ENCODE measurements at places on chromosomes 7 and 10.

- DNase-seq, result no peak
Measured at GRCh38 chr7:127885222-127885772, 145.9 kb downstream of the LRRC4 start.

DNA sequence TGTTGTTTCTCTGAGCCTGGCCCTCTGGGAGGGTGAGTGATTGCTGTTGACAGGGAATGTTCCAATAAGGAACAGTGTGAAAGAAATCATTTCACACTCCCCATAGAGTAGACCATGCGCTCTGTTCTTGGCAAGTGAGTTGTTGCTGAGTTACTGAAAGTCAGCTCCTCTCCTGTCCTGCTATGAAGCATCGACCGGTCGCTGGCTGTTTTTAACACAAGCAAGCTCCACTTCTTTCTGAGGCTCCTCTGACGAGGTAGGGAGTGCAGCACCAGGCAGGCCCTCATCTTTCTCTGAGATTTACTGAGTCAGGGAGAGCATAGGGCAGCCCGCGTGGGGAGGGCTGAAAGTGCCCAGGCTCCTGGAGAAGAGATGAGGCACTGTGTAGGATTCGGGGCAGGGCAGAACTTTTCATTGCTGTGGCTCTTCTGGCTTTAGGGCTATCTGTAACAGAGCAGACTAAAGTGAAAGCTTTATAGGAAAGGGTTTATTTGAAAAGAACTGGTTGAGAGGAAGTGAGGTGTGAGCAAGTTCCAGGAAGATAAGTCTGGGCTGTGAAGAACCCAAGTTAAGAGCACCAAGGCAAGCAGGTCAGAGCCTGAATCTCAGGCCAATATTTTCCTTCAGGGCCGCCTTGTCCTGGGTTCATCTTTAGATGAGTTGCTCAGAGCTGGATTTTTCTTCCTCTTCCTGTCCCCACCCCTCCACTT lies 332.2 kb downstream of the CCSER2 start:
- DNase-seq, result no peak

- no peak for DNase-seq
Measured at GRCh38 chr10:17607603-17608332, 9.4 kb downstream of the HACD1 start.

GRCh38 chr7:4842319-4843064 lies 19.3 kb downstream of the PAPOLB start:
- DNase-seq, result peak; percentile 49

- DNase-seq, result no peak
Measured at GRCh38 chr10:672203-672602, 17.3 kb downstream of the DIP2C start.

DNA sequence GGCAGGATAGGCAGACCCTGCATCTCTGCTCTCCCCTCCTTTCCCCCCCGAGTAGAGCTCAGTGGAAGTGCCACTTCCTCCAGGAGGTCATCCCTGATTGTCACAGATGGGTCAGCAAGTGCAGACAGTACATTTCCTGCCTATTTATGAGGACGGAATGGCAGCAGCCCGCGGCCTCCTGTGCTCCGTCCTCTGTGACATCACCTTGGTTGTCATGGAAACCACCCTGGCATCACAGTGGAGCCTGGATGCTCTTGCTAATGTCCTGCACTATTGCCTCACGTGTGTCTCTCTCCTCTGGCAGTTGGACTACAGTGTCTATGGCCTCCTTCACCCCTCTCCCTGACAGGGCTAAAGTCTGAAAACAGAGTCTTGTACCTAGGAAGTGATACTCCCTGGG lies 148.6 kb downstream of the SH3PXD2A start:
- DNase-seq, result no peak

DNA sequence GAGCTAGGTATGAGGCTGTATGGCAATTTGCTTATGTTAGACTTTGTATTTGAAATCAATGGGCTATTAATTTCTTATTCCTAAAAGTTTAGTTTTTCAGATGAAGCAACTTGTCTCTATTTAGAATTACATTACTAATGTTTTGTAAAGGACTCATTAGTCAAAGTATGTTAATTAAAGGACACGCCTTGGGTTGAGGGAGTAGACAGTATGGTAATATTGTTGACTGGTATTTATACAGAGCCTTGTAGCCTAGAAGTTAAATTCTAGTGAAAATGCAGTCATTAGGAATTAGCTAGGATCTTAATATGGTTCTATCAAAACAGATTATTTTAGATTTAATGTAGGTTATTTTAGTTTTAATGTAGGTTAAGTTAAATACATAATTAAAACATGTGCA lies 6.2 kb downstream of the CDK14 start:
- no peak for DNase-seq

DNA sequence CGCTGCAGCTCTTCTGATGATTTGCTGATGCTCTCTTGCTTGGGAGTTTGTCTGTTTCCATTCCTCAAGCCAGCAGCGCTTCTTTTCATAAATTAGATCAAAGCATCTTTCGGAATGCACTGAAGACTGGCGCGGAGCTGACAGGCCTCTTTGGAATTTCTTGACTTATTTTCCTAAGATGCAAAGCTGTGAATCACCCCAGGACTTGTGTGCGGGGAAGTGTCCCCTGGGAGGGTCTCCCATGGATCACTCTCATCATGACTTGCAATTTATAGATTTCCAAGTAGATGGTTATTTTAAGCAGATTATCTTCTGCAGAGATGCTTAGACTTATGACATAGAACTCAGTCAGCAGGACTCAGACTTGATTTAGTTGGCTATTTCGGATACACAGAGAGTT lies 467.2 kb downstream of the TCERG1L start:
- DNase-seq, result no peak

- DNase-seq, result no peak
Measured at GRCh38 chr7:8125680-8126444, 136.1 kb downstream of the ICA1 start.

GRCh38 chr7:141874787-141875186 lies 33.5 kb upstream of the PRSS37 start:
- no peak for DNase-seq

GRCh38 chr7:50795253-50795652 lies 12.6 kb upstream of the GRB10 start:
- DNase-seq, result no peak

DNA sequence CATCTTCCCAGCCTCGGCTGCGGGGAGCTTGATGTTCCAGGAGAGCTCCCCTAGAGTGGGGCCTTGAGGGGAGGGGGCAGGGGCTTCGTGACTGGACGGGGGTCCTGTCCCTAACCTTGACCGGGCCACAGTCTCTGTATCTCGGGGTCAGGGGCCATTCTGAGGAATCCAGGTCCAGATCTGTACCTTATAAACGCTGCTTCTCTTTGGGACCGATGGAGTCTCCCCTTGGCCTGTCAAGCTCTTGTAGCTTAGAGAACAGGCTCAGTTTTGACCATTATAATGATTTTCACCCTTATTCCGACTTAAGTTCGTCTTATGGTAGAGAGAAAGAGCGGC lies 831 bp downstream of the ZKSCAN5 start:
- no peak for DNase-seq

GRCh38 chr7:81846398-81846797 lies 76.6 kb upstream of the HGF start:
- no peak for DNase-seq

- DNase-seq, result no peak
Measured at GRCh38 chr10:74096777-74097176, 53.9 kb downstream of the AP3M1 start.

DNA sequence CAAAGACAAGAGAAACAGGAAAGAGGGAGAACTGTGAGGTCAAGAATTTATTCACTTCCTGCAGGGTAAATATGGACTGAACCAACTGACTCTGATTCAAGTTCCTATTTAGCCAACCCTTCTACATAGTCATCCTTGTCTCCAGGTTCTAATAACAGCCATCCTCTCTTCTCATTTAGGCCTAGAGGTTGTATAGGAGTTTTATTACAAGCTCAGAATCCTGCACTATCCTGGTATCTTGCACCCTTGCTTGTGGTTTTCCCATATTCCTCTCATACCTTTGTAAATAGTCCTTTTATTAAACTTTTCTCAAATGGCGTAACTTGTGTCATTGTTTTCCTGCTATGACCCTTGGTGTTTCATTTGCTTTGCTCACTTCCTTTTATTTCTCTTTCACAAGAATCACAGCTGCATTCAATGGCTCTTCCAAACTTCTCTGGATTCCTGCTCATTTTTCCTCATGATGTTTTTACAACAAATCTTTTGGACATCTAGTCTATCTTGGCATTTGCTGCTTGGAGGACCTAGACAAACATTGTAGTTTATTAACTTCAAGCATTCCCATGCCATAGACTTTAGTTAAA lies 12.4 kb upstream of the OR2A5 start:
- no peak for DNase-seq

DNA sequence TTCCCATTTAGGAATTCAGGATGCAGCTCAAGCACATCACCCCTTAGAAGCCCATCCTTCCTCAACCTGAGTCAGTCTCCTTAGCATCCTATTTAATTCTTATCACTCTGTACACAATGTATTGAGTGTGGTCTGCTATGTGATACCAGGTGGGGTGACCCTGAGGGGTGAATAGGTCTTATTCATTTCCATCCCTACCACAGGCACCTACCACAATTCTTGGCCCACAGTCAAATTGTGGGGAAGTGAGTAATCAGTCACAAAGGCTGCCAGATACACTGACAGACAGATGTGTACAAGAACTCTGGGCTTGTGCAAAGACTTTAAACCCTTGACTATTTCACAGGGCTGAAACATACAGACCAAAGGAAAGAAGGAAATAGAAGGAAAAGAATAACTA lies 560.5 kb downstream of the PARD3 start:
- no peak for DNase-seq

GRCh38 chr7:30760514-30761213 lies 8.7 kb downstream of the INMT start:
- no peak for DNase-seq

DNA sequence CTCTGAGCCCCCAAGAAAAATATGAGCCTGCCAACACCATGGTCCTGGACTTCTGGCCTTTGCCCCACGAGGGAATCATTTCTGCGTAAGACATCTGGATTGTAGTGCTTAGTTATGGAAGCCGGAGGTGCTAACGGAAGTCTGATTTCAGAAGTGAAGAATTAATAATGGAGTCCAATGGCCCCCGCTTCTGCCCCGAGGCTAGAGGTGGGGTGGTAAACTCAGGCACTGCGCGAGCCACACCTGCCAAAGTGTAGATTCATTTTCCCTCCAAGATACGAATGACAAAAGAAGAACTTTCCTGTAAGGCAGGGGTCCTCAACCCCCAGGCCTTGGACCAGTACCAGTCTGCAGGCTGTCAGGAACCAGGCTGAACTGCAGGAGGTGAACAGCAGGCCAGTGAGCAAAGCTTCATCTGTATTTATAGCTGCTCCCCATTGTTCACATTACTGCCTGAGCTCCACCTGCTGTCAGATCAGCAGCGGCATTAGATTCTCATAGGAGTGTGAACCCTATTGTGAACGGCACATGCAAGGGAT lies 22.3 kb downstream of the CNPY1 start:
- DNase-seq, result peak; percentile 50

- peak; percentile 88 for DNase-seq
Measured at GRCh38 chr10:72328045-72328828, 26.5 kb downstream of the DNAJB12 start.

DNA sequence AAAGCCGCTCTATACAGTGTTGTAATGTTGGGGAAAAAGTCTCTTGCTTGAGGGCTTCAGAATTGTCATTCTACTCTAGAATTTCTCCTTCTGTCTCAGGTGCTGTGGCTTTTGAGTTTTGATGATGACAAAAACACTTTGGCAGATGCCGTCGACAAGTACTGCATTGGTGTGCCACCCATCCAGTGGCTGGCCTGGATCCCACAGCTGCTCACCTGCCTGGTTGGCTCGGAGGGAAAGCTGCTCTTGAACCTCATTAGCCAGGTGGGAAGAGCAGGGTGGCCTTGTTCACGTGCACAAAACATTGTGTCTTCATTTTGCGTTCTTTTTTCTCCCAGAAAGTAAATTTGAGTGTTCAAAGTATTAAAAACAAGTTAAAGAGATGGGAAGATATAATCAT lies 112.0 kb downstream of the TRRAP start:
- peak; percentile 15 for DNase-seq

DNA sequence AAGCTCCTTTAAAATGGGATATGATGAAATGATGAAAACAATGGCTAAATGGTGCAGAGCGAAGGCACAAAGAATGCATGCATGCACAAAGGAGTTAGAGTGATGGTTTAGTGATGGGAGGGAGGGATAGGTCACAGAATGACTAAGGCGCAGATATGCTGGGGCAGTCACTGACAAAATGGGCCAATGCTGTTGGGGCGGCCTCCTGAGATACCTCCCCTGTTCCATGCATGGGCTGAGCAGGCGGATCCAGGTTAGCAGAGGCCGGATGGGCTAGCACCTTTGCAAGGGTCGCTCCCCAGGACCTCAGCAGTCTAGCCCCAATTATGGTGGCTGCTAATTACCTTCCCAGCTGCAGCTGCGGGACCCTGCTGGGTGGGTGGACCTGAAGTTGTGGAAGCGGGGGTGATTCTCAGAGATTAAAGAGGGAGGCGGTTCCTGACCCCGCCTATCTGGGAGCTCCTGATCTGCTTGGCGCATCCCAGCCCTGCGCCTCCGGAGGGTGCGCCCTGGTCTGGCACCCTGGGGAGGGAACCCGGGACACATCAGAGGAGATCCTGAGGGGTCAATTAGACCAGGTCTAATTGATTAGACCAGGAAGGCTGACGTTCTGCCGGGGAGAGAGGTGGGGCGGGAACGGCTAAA lies 175.0 kb downstream of the CYP26A1 start:
- no peak for DNase-seq

DNA sequence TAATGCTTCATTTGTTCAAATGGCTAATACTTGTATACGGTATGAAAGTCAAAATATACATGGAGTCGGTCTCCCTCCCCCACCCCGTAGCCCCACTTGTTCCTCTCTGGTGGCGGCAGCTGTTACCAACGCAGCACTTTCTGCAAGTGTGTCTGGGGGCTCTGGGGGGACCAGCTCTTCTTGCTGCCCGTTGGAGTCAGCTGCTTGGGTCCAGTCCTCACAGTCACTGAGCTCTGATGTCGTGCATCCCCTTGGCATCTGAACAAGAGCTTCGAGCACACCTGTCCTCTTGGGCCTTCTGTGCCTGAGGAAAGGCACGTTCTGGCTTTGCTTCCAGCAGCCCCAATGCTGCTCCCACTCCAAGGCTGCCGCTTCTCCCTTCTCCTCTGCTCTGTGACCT lies 493.1 kb downstream of the PLXNA4 start:
- no peak for DNase-seq

DNA sequence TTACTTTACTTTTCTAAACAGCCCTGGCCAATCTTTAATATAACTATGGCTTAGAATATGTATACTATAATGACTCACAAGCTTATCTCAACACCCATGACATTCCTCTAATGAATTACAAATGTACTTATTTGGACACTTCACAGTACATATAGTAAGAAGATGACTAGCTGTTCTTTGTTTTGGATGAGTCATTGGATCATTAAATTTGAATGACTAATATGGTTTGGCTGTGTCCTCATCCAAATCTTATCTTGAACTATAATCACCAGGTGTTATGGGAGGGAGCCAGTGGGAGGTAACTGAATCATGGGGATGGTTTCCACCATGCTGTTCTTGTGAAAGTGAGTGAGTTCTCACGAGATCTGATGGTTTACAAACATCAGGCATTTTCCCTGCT lies 807.5 kb upstream of the SORCS1 start:
- no peak for DNase-seq

- DNase-seq, result no peak
Measured at GRCh38 chr10:14048930-14049613, 281.7 kb downstream of the FRMD4A start.

Data from cardiac septum (tissue), 1 donor.